ELF-1 (cell line): ENCODE measurements at places on chromosomes 2 and 18.

DNA sequence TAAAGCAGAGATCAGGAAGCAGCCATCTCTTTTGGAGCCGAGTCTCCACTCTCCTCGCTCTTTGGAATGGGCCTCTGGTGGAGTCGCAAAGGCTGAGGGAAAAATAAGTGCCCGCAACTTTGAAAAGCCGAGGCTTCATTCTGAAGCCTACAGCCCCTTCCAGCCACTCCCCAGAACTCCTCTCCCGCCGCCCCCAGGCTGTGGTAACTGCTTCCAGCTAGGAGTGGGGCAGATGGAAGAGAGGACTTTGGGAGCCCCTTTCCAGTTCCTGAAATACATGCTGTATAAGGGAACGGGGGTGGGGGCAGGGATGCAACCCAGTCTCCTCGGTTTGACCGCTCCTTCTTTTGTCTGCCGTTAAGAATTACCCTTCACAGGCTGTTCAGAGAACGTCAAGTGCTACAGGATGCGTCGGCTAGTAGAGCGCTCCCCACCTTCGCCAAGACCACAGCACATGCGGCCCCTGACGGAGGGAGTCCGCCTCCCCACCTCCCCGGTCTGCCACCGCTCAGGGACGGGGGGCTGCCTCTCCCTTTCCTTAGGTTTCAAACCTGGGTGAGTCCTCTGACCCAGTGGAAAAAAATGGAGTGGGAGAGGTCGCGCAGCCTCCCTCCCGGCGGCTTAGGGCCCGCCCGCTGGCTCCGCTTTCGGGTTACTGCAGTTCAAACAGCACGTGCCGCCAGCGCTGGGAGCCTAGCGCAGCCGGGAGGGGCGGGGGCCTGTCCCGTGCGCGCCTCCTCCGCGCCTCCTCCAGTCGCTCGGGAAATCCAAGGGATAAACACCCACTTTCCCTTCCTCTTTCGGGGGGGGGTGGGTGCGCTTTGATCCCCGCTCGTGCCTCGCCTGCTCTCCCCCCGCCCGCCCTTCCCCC is 4.9 kb downstream of the CYP26B1 start:
- peak; percentile 59 for DNase-seq

DNA sequence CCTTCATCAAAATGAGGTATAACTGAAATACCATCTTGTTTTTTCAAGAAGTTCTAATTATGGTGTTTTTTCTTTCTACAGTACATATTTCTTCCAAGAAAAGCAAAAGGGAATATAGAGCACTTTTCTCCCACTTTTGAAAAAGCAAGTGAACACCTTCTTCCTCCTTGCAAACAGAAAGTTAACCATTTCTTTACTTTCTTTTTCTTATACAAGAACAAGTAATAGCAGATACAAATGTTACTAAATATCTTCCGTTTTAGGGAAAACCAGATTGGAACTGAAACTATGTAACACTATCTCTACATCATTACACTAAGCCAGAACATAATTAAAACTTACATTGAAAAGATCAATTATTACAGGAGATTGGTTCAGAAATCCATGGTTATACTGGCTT is 44.0 kb downstream of the COBLL1 start:
- no peak for DNase-seq

DNA sequence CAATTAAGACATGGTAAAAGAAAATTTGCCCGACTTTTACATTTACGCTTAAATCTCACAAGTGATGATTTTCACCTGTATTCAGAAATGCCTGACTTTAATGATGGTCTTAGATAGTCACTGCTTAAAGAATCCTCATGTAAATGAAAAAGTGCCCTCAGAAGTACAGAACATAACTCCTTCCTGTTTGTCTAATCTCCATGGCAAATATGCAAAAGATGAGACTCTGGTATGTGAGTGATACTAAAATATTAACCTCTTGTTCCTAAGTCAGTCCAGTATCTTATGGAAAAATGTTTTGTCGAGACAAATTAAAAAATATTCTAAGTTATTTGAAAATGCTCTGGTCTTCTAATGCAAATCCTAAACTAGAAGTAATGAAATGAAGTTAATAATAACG is 29.2 kb downstream of the KCTD1 start:
- no peak for DNase-seq

GRCh38 chr2:139805441-139805840 is 1025.3 kb upstream of the NXPH2 start:
- no peak for DNase-seq

DNA sequence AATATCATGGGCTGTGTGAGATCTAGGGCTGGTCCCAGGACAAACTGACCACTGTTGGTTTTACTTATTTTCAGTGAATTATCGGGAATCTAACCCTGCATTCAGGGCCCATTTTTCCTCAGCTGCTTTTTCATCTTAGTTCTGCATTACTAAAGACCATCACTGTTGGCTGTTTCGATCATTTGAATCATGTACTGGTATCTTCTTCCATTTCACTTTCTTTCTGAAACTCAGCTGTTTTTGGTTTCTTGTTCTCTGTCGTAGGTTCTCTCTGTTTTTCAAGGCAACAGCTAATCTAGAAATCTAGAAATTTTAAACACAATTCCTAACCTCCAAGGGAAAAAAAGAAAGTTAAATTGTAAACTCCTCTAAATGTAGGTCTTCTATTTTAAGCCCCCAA is 159.9 kb upstream of the SESTD1 start:
- no peak for DNase-seq

GRCh38 chr2:241746084-241746483 is 11.7 kb downstream of the D2HGDH start:
- no peak for DNase-seq

DNA sequence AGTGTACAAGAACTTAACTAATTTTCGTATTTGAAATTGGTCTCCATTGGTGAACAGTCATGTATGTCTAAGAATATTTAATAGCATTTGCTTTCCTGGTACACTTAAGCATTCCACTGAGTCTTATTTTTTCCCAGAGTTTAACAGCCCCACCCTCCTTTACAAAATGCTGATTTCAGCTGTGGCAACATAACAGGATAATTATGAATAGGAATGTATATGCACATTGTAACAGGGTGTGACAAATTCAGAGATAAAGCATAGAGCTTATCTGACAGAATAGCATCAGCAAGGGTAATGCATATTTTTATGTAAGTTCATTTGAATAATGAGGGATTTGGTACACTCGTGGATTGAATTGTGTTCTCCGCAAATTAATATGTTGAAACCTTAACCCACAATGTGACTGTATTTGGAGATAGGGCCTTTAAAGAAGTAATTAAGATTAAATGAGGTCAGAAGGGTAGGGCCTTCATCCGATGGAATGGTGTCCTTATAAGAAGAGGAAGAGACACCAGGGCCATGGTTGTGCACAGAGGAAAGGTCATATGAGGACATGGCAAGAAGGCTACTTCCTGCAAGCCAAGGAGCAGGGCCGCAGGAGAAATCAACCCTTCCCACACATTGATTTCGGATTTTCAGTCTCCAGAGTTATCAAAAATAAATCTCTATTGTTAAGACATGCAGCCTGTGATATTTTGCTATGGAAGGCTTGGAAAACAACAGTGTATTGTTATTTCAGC is 439.7 kb upstream of the CDH20 start:
- no peak for DNase-seq

- DNase-seq = no peak
These were observed 39.5 kb upstream of the ASXL2 start for GRCh38 chr2:25917832-25918231.

- DNase-seq = no peak
These were observed 199.2 kb upstream of the EPHA4 start for GRCh38 chr2:221771297-221771696.

DNA sequence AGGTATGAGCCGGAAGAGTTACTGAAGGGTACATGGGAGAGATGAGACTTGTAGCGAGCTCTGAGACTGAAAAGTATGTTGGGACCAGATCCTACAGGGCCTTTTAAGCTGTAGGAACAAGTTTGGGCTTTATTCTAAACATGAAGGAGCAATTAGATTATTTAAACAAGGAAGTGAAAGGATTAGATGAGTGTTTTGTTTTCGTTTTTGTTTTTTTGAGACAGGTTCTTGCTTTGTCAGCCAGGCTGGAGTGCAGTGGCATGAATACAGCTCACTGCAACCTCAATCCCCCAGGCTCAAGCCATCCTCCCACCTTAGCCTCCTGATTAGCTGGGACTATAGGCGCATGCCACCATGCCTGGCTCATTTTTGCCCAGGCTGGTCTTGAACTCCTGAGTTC is 110.7 kb downstream of the C1D start:
- DNase-seq = no peak

DNA sequence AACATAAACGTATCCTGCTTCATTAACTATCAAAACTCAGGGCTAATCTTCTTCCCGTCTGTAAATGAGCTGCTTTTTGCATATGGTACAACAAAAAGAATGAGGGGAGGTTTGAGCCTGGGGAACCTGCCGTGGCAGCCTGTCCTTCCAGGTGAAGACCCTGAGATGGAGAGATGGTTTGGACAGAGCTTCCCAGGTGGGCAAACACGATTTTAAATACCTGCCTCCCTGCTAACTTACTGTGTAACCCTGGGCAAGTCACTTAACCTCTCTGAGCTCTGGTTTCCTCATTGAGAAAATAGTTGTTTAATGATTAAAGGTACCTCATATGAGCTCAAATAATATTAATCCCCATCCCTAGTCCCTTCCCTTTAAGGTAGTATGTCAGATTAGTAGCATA is 9.0 kb downstream of the EMX1 start:
- no peak for DNase-seq

DNA sequence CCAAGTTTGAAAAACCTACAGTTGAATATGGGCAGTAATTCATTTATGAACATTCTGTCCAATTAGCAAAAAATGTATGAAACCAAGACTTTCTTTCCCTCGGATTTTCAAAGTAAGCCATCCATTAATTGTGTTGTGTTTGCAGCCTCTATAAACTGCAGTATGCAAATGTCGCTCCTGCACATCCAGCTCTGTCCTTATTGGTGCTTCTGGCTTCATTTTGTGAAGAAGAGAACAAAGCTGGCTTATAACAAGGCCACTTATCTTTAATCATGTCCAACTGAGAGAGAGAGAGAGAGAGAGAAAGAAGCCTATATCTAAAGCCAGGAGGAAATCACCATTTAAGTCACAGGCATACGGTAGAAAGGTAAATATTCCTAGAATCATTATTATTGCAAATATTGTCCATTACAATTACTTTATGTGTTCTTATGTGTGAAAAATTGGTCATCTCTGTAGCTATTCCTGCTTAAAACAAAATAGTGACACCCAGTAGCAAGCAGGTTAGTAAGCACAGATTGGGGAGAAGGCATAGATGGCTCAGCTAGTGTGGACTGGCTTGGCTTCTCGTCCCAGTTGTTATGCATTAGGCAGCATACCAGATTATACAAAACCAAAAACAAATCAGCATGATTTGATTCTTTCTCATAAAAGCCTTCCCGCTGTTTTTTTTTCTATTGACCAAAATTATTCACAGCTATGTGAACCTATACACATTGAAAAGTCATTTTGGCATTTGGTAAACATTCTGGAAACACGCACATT is 726.4 kb upstream of the SOX11 start:
- no peak for DNase-seq

- no peak for DNase-seq
These were observed 44.3 kb downstream of the MFSD6 start for GRCh38 chr2:190452433-190452832.

DNA sequence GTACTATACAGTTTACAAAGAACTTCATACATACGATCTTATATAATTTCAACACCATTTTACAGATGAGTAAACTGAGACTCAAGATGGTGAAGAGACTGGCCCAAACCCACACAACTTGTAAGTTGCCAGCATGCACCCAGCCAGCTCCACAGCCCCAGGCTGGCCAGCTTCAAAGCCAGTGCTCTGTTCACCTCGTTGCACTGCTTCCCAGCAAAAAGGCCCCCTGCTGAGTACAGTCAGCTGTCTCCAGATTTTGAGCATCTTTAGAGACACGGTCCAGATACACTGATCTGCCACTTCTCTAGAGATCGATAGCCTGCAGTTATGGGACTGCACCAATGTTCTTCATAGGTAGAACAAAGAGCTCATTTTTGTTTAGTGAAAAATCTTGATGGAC is 257.2 kb upstream of the CHAC2 start:
- DNase-seq = peak; percentile 68

GRCh38 chr2:195898505-195899191 is 170.0 kb downstream of the DNAH7 start:
- no peak for DNase-seq

- DNase-seq = no peak
These were observed 158.6 kb upstream of the LTBP1 start for GRCh38 chr2:32788114-32788513.

DNA sequence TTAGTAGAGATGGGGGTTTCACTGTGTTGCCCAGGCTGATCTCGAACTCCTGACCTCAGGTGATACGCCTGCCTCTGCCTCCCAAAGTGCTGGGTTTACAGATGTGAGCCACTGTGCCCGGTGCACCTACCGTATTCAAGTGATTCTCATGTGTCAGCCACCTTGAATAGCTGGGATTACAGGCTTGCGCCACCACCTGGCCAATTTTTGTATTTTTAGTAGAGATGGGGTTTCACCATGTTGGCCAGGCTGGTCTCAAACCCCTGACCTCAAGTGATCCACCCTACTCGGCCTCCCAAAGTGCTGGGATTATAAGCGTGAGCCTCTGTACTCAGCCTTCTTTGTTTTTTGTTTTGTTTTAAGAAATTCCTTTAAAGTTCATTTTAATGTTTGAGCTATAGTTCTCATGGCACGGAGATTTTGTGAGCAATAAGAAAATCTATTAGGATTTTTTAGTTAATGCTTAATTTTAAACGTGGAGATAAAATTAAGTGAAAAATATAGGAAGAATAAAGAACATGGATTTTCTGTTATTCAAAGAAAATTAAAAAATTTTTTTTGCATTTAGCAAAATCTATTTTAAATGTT is 242.6 kb downstream of the PHLPP1 start:
- peak; percentile 83 for DNase-seq

DNA sequence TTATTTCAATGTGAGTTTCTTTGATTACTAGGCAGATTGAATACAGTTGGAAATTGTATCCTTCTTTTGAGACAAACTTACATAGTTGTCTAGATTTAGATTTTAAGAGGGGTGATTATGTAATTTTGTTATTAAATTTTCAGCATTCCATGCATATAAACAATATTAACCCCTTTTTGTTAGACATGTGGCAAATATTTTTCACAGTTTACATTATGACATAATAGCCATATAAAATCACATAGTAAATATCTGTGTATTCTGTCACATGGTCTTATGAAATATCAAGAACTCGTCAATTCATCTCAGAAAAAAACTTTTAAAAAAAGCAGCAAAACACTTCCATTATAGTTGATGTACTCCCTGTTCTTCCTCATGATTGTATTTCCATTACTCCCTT is 243.8 kb downstream of the CYP26B1 start:
- DNase-seq = no peak

- no peak for DNase-seq
These were observed 240.7 kb downstream of the SH3RF3 start for GRCh38 chr2:109369671-109370191.
